ENCODE measurements at places on chromosomes 7 and 10.

DNA sequence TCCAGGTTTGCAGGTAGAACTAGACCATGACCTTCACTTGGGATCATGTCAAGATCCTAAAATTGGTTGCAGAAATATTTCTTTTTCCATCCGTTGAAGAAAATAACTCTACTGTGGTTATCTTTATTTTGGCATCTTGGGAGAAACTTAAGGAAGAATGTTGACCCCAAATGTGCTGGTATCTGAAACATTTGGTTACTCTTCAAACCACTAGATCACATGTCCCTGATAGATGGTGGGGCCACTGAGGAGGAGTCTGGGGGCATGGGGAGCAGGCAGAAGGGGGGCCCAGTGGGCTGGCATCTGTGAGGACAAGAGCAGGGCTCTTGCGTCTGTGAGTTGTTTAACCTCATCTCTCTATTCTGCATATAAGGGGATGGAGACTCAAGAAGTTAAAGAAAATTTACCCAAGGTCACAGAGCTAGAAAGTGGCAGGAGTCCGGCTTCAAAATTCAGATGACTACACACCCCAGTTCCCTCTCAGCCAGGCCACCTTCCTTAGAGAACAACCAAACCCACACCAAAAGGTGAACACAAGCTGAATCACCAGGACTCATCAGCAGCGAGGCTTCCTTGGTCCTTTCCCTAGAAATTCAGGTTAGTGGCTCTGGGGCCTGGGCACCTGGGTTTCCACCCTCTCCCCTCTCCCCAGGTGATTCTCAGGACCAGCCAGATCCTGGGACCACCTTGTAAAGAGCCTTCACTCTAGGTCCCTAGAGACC lies 40.6 kb upstream of the SRGN start:
- DNase-seq: no peak

DNA sequence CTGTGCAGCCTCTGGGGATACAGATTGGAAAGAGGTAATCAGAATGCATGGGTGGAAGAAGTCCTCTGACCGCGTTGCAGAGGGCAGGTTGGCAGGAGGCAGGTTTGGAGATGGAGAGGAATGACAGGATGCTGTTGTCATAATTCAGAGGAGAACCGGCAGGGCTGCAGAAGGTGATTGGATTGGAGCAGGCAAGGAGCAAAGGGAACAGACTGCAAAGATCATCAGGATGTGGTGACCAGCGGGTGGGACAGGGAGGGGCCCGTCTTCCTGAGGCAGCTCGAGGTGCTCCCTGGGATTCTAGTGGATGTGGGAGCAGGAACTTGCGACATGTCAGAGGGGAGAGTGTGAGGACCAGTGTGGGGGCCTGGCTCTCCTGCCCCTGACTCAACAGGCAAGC lies 78.5 kb upstream of the PPIF start:
- DNase-seq: no peak

DNA sequence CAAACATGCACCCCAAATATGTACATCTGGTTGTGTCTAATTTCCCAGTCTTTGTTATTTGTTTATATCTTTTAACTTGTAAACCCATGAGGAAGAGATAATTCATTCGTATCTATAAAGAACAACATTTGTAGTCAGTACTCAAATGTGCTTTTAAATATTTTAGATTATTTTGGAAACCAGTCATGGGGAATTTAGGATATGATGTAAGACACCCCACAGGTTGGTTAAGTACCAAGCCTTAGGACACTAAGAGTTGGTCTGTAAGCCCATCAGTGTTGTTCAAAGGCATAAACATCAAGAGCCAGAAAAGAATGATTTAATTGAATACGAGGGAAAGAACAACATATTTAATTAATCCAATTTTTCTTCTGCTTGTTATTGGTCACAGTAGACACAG lies 421.1 kb upstream of the SEMA3C start:
- DNase-seq: no peak

GRCh38 chr7:27213433-27214238 lies 13.7 kb upstream of the HOXA13 start:
- DNase-seq: no peak

GRCh38 chr10:48462482-48463020 lies 142.3 kb downstream of the ARHGAP22 start:
- no peak for DNase-seq

GRCh38 chr7:7737674-7738073 lies 19.3 kb upstream of the RPA3 start:
- DNase-seq: no peak

- DNase-seq: no peak
Measured at GRCh38 chr7:106332201-106332600, 47.4 kb upstream of the NAMPT start.

DNA sequence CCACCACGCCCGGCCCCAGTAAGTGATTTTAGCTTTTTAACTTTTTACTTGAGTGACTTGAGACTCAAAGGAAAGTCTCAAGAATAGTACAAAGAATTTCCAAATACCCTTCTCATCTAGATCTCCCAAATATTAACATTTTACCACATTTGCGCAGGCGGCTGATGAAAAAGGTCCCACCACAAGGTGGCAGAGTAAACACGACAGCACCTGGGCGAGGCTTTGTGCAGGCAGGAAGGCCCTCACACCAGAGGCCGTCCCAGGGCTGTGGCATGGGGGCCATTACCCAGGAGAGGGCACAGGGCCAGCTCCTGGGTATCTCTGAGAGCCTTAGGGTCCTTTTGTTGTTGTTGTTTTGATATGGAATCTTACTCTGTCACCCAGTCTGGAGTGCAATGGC lies 50.0 kb upstream of the WIPI2 start:
- no peak for DNase-seq

- no peak for DNase-seq
Measured at GRCh38 chr10:71467161-71467560, 70.4 kb downstream of the CDH23 start.

DNA sequence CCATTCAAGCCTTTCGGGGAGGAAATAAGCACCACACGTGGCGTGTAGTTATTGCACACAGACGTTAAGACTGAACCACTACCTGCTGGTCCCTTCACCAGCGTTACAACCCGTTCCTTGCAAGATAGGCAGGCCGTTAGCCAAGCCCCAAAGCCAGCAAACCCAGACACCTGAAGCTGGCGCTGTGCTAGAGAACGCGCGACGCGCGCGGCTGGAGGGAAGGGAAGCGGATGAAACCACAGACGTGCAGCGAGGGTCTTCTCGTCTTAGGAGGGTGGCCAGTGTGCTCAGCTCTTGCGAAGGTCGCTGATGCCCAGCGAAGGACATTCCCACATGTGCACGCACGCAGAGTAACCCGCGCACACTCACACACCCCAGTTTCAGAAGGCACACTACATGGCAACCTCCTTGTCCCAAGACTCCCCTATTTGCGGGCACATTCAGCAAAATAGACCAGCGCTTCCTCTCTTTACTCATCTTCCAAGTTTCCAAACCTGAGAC lies 980 bp downstream of the TMEM26 start:
- no peak for DNase-seq

GRCh38 chr7:75718390-75719031 lies 20.2 kb downstream of the HIP1 start:
- no peak for DNase-seq

DNA sequence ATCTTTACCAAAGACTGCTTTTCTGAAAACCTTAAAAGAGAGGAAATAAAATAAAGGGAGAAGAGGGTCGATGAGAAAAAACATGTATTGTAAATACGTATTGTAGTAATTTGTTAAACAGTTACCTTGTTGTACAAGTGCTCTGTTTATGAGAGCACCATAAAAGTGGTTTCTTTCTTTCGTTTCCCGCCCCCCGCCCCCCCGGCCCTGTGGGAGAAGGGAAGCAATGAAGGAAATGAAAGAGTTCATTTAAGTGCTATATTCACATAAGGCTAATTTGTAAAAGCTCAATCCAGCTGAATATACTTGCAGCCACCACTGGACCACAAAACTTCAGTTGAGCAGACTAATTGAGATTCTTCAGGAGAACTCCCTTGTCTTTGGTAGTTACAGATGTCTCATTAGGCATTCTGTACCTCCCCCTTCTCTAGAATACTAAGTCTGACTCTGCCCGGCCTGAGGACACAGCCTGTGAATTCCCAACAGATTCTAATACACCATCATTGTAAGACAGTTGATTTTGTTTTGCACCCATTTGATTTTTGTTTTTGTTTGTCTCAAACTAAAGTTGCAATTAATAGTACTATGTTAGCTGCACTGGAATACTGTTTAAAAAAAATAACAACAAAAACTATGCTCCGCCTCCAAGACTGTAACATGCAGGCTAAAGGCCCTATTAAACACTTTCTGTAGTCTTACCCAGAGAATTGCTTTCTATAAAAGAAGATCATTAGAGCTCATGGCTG lies 124.9 kb downstream of the ARHGAP12 start:
- DNase-seq: no peak

GRCh38 chr10:51744235-51745000 lies 45.0 kb upstream of the CSTF2T start:
- no peak for DNase-seq

GRCh38 chr7:108322925-108323832 lies 133.1 kb downstream of the NRCAM start:
- DNase-seq: peak; percentile 14

- DNase-seq: no peak
Measured at GRCh38 chr7:136637813-136638212, 230.6 kb upstream of the CHRM2 start.

DNA sequence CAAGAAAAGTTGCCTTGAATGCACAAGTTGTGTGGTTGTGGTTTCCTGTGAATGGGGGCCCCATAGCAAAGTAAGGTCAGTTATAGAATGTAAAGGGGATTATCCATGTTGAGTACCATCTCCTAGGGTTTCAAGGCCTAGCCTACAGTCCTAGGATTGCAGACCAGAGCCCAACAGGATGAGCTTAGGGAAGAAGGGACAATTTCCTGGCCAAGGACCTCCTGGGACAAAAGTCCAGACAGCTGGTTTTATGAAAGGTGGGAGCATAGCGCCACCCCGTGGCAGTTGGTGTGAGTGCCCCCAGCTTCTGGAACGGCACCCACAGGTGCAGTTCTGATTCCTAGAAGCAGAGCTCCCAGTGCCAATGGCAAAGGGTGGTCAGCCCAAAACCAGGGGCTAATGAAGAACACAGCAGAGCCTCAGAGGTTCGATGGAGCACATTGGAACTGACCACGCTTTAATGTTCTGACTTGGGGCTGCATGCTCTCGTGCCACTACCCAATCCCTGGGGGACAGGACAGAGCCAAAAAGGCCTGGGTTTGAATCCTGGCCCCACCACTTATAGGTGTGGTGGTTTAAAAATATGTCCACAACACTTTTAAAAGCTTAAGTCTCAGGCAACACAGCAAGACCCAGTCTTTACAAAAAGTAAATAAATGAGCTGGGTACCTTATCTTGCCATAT lies 25.8 kb upstream of the TMEM120A start:
- peak; percentile 43 for DNase-seq

DNA sequence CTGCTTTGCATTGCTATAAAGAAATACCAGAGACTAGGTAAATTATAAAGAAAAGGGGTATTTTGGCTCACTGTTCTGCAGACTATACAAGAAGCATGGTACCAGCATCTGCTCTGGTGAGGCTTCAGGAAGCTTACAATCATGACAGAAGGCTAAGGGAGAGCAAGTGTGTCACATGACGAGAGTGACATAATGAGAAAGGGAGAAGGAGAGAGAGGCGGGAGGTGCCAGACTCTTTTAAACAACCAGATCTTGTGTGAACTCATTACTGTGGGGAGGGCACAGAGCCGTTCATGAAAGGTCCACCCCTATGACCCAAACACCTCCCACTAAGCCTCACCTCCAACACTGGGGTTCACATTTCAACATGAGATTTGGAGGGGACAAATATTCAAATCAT lies 59.0 kb upstream of the WNT16 start:
- DNase-seq: no peak

DNA sequence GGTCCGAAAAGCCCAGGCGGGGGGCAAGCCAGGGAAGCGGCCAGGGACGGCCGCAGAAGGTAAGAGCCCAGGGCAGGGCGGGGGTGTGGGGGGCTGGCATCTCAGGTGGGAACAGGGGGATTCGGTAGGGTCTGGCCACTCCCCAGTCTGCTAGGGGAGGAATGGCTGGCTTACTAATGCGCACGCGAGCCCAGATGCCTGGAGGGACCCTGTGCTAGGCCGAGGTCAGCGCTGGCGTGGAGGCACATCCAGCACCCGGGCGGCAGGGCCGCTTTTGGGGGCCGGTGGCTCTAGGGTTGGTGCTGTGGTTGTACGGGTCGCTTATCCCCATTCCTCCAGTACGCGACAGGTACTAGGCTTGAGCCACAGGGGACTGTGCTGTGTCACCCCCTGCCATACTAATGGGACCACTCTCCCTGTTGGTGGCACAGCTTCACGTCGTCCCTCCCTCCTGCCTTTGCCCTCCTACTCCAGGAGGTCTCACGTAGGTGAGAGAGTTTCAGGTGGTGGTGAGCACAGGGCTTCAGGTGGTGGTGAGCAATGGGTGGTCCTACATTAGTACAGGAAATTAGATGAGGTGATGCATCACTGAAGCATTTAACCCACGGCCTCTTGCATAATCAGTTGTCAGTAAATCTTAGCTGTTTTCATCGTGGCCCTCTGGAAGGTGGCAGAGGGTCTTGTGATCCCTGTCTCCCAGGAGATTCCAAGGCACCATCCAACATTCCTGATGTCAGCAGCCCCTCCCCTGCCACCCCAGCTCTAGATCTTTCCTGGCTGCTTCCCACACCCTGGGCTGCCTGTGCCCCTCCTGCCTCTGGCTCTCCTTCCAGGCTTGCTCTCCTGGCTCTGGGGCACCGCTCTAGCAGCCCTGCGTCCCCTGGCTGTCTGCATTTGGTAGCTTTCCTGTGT lies 971 bp downstream of the AEBP1 start:
- no peak for DNase-seq

- no peak for DNase-seq
Measured at GRCh38 chr10:49334964-49335363, 36.0 kb downstream of the C10orf71 start.

DNA sequence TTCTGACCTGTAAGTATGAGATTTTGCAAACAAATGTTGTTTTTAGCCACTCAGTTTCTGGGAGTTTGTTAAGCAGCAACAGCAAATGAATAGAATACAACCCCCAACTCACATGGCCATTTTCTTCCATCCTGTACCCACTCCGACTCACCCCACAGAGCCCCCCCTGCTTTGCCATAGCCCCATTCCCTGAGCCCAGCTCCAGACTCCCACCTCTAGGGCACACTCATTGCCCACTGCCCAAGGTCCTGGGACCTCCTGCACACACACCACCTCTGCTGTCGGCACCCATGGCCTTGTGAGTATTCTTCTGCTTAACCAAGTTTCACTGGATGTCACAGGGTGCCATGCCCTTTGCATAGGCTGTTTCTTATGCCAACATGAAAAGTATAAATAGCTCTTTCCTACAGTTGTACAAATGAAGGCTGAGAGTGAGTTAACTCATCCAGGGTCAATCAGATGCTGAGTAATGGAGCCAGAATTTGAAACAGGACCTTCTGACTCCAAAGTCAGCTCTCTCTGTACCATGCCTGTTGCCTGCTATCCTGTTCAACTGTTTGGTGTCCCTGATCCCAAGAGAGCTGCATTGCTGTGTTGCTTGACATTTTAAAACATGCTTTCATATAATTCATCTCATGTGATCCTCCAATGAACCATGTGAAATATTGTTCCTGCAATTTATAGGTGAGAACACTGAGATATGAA lies 367.8 kb upstream of the ZMIZ1 start:
- no peak for DNase-seq

DNA sequence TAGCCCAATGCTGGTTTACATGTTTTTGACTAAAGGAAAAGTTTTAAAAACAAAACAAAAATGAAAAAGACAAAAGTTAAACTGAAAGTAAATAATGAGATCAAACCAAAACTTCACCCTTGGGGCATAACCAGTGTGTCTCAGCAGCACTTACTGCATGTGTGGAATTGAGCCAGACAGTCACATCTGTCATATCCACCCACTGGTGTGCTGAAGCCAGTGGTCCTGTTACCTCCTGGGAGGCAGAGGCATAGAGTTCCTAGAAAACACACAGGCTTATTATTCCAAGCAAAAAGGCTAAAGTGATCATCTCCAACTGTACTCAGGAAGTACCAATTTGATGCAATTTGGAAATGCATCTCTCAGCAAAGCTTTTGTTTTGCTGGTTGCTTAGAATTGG lies 40.4 kb downstream of the ASAH2 start:
- DNase-seq: no peak

Data from NCI-H2171 treated with DMSO at 0.1 percent for 48 hours (cell line).